ENCODE measurements at places on chromosomes 12 and 14.

DNA sequence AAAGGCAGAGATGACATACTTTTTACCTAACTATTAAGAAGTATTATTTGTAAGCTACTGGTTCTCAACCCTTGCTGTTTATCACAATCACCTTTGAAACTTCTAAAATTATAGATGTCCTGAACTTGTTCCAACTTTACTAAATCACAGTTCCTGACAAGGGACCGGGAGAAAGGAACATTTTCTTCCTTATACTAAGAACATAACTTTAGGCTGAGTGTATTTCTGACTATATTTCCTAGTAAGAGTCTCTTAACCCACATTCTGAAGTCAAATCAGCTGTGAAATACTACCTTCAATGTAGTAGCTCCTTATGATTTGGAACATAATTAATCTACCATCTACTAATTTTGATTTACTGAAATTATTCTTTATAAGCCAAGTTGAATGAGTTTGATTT is 80.2 kb downstream of the BAZ1A start:
- DNase-seq = peak; percentile 23

GRCh38 chr12:68455691-68456345 is 123.7 kb upstream of the MDM1 start:
- DNase-seq = no peak

GRCh38 chr12:78226763-78227162 is 396.1 kb downstream of the NAV3 start:
- DNase-seq = no peak

- DNase-seq = no peak
Observed at GRCh38 chr14:60178820-60179219, 13.6 kb upstream of the DHRS7 start.

GRCh38 chr12:12744546-12745305 is 27.6 kb downstream of the CDKN1B start:
- DNase-seq = no peak

DNA sequence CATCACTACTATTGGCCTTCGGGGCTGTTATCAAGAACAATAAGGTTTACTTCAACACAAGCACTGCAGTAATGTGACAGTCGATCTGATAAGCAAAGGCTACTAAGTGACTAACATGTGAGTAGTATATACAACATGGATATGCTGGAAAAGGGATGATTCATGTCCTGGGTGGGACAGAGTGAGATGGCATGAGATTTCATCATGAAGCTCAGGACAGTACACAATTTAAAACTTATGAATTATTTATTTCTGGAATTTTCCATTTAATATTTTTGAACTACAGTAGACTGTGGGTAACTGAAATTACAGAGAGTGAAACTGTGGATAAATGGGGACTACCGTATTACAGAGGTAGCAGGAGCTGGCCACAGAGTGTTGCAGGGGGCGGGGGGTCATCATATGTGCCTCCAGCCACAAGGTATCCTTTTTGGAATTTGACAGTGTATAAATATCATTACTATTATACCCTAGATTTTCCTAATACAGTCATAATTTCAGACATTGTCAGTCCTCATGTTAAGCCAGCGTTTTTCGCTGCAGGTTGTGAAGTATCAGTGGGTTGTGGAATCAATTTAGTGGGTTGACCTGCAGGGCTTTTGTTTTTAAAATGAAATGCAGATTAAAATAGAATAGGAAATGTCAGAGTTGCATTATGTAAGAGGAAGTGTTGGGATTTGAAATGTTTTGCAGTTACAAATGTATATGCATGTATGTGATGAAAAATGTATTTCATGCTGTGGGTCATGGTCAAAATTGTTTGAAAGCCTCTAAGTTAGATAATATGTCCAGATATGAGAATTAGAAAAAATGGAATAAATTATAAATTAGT is 148.0 kb upstream of the NUDT4 start:
- peak; percentile 47 for DNase-seq

- DNase-seq = no peak
Observed at GRCh38 chr14:74683406-74683805, 29.5 kb downstream of the AREL1 start.

DNA sequence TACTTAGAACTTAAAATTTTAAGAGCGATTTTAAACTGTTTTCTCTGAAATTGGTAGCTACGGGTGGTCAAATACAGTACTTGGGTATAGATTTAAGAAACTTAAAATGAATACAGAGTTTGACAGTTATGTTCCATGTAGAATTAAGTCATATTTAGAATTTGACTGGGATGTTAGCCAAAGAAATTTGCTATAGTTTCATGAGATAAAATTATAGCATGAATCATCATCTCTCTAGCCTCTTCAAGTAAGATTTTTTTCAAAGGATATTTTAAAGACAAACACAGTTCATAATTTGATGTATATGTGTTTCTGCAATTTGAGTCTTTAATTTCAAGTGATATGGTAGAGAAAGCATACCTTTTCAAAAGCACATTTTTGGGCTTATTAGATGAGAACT is 41.0 kb downstream of the ZCRB1 start:
- no peak for DNase-seq

- no peak for DNase-seq
Observed at GRCh38 chr12:50344775-50345174, 51.6 kb downstream of the FAM186A start.

DNA sequence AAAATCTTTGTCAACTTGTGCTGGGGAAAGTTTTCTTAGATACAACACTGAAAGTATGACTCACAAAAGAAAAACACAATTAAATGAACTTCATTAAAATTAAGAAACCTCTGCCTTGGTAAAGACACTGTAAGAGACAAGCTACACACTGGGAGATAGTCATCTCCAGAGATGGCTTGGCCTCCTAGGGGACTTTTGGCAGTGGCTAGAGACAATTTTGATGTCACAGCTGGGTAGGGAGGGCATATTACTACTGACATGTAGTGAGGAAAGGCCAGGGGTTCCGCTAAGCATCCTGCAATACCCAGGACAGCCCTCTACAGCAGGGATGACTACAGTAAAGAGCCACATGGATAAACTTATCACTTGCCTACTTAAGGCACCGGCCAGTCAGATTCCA is 8.7 kb upstream of the RNASE4 start:
- no peak for DNase-seq

- DNase-seq = peak; percentile 7
Observed at GRCh38 chr14:73262427-73263183, 25.3 kb downstream of the PAPLN start.

- DNase-seq = no peak
Observed at GRCh38 chr12:130504110-130504839, 166.6 kb downstream of the PIWIL1 start.

DNA sequence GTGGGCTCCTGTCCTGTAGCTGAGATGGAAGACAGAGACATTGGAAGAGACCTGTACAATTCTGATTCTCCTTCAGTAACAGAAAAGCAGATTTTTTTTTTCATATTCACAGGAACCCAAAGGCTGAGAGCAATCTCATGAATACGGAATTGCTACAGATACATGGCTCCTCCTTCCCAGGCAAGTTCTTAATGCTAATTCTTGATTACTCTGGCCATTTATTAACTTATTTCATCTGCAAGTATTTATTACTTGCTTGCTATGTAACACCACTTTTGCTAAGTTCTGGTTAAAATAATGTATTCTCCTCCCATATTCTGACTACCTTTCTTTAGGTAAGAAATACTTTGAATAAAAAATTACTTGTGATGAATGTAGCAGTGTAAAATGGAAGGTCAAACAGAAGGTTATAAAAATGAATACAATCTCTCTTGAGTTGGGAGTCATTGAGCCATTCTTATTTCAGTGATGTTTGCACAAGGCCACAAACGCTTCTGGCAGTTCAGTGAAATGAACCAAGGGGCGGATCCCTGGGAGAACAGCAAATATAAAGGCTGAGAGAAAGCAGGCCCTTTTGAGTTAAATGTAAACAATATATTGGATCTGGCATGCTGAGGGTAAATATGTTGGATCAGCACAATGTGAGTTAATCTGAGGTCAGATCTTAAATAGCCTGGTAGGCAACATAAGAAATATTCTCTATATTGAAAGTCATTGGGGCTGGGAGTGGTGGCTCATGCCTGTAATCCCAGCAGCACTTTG is 37.6 kb downstream of the MUCL1 start:
- no peak for DNase-seq

- DNase-seq = peak; percentile 10
Observed at GRCh38 chr12:21818627-21819026, 44.1 kb upstream of the KCNJ8 start.
